Putamen (tissue), 1 donor: ENCODE measurements at places on chromosomes 7 and 10.

DNA sequence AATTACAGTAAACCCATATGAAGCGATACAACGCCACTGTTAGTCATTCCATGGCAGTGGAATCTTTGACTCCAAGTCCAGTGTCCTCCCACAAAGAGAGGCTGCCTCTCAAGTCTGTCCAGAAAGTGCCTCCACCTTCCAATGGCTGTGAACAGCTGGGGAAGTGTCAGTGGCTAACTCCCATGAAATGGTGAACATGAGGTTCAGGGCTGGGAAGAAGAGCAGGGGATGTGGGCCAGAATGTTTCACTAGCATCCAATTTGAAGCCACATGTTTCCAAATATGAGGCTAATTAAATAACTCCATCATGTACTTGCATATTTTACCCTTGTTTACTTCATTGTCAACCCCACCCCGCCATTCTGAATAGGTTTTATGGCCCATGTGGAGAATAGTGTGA lies 53.1 kb upstream of the CHST15 start:
- DNase-seq, result no peak

DNA sequence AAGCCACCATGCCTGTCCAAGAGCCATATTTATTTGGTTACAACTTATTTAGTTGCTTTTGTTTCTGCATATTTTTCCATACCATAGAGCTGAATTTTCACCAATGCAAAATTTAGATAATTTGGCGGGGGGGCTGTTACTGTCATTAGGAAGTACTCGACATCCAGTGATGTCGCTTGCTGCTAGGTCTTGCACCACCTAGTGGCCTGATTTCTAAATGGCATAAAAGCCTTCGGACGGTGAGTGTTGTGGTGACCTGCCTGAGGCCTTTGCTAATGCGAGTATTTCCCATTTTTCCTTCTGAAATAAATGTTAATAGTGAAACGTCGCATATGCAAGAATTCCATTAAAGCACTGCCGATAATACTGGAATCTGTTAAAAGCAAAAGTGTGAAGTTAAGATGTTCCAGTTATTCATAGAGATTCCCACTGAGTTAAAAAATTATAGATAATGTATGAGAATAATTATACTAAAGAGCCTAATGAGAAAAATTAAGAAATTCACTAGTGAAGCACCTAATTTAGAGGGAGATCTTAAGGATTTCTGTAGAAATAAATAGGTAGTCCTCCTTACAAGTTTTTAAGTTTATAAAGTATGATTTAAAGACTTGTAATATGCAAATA lies 86.1 kb upstream of the DNAJB6 start:
- DNase-seq, result no peak

GRCh38 chr10:81116201-81116600 lies 578.5 kb downstream of the SH2D4B start:
- no peak for DNase-seq

- no peak for DNase-seq
Observed at GRCh38 chr7:101017064-101017777, 2.7 kb upstream of the MUC17 start.

DNA sequence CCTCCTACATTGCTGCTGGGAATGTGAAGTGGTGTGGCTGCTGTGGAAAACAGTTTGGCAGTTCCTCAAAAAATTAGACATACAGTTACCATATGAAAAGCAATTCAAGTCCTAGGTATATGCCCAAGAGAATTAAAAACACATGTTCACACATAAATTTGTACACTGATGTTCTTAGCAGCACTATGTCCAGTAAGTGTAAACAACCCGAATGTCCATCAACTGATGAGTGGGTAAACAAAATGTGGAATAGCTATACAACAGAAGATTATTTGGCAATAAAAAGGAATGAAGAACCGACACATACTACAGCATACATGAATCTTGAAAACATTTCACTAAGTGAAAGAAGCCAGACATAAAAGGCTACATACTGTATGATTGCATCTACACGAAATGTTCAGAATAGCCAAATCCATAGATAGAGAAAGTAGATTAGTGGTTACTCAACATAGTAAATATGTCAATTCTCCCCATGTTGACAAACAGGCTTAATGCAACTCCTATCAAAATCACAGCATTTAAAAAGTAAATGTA lies 17.2 kb downstream of the CEP41 start:
- no peak for DNase-seq

DNA sequence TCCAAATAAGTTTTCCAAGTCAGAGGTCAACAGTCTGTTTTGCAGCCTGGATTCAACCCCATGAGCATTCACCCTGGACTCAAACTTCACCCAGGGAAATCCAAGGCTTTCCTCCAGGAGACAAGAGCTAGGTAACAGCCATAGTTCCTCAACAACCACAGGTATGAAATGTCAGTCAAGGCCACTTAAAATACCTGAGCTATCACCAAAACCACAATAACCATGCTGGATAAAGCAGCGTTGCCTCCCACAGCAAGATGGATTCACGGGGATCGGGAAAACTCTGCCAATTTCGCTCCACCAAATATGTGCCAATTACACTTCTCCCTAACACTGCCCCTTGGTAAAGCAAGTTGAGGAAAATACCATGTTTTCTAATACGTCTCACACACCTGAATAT lies 444.1 kb upstream of the KLF6 start:
- DNase-seq, result no peak

- no peak for DNase-seq
Observed at GRCh38 chr7:22574754-22575520, 74.9 kb upstream of the STEAP1B start.

DNA sequence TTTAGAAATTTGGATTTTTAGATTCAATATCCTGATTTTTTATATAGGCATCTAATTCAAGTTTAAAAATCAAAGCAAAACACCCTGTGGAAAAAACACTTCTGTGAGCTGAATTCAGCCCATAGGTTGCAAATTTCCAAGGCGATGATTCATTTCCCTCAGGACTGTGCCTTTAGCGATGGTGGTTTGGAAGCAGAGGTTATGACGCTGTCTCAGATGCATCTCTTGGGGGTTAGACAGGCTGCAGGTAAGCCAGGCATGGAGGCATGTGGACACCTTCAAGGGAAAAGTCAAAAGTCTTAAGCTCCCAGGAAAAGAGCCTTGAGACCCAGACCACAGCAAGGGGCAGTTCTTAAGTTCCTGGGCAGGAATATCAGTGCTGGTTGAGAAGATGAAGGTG lies 9.5 kb upstream of the FRA10AC1 start:
- DNase-seq, result no peak

- DNase-seq, result no peak
Observed at GRCh38 chr10:131816941-131817700, 83.7 kb upstream of the PPP2R2D start.
